ENCODE measurements at places on chromosomes 2 and 18.

DNA sequence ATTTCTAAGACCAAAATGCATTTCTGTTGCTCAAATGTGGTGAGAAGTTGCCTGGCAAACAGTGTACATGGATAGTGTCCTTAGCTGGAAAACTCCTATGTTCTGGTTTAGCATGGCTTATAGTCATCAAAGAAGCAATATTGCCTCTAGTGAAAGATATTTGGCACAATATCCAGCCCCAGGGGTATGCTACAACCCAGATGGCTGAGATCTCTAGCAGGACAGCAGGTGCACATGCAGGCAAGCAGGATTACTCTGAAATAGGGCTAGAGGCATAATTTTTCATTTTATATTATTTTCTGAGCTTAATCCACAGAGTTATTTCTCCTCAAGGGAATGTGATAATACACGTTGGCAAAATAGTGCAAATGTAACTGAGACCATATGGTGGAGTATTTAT lies 34.0 kb downstream of the CCDC195 start:
- DNase-seq: no peak

GRCh38 chr2:54394392-54394791 lies 61.7 kb upstream of the SPTBN1 start:
- DNase-seq: no peak

DNA sequence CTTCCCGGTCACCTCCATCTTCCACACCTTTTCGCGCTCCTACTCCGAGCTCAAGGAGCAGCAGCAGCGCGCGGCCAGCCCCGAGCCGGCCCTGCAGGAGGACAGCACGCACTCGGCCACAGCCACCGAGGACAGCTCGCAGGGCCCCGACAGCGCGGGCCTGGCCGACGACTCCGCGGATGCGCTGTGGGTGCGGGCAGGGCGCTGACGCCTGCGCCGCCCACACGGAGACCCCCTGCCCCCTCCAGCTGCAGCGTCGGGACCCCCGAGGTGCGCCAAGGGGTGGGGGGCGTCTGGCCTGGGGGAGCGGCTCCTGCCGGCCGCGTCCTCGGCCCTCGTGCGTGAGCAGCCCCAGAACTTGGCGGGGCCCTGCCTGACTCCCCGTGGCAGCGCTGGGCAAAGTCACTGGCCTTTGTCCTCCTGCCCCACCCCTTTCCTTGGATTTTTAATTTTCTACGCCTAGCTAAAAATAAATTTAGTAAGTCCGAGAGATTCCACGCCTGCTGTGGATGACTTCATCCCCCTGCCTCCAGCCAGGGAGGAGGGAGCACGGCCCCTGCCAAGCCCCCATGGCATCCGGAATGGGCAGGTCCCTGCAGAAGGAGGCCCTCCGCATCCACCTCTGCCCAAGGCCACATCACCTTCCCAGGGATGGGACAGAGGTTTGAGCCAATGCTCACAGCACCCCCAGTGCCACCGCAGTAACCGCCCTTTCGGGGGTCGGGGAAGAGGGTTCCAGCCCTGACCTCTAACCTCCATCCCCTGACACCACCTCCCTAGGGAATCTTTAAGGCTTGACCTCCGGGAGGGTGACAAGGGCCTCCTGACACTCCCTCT lies 51.6 kb downstream of the SLC66A2 start:
- no peak for DNase-seq

DNA sequence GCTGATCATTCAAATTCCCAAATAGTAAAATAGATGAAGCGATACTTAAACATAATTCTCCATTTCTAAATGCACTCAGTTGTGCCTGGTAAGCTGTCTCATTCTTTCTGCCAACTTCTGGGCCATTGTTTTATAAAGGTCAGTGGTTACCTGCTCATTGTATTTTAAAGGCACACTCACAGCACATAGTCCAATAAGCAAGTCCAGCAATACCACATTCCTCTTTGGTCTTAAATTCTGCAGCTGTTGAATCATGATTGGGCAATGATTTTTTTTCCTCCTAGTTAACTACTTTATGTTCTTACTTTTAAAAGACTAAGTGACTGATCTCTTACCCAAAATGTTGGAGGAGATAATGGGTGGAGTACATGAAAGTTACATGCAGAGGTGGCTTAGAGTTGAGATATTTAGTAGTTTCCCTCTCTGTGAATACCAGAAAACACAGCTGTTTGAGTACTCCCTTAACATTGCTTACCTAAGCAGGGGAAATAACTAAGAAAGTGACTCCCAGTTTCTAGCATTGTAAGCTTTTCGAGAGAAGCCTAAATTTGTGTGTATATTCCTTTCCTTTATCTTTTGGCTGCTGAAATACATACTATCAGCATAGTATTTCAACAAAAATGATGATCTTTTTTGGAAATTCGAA lies 220.7 kb downstream of the CAMKMT start:
- DNase-seq: no peak

DNA sequence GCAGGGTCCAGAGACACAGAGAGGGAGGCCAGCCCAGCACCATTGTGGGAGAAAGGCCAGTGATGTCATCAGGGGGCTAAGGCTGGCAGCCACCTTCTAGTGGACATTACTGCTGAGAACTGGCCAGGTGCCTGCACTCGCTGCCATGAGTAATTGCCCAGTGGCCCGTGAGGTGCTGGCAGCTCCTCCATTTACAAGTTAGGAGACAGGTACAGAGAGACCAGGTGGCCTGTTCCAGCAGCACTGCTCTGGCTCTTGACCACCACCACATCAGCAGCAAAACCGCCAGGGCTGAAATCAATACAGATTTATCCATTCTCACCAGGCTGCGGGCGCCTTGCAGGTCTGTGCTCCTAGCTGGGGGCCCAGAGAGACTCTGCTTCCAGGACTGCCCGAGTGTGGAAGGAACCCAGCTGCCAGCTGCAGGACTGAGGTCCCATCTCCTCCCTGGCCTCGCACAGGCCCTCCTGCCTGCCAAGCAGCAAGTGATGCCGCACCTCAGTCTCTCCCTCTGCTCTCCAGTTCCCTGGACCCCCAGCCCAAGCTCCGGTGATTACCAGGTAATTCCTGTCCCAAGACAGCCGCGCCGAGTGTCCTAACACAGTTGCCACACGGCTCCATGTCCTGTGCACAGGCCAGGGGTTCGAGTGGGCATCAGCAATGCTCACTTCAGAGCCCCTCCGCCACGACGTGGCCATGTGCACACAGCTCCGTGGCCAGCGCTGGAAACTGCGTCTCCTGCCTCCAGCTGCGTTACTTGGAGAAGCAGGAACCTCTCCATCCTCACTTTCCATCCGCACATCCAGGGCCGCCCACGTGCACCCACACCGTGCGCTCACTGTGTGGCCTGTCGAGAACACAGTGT lies 101.0 kb upstream of the CTDP1 start:
- no peak for DNase-seq

DNA sequence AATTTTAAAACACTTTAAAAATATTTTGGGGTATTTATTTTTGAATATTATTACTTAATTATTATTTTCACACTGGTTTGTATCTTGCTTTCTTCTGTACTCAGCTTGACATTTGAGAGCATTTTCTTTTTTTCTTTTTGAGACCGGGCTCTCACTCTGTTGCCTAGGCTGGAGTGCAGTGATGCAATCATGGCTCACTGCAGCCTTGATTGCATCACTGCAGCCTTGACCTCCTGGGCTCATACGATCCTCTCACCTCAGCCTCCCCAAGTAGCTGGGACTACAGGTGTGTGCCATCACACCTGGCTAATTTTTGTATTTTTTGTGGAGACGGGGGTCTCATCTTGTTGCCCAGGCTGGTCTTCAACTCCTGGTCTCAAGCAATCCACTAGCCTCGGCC lies 79.9 kb upstream of the DLX2 start:
- DNase-seq: no peak

DNA sequence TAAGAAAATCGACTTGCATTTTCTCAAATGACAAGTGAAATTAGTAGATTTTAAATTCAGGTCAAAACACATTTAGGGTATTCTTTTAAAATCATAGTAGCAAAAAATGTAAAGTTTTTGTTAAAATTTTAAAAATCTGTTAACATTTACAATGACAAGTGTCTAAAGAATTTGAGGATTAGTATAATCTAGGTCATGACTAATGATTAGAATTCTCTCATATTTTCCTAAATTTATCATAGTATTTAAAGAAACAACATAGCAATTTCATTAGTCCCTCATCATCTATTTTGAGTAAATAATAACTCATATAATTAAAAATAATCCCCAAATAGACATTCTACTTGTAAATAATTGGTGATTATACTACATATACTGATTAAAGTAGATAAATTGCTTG lies 23.6 kb downstream of the THUMPD2 start:
- DNase-seq: no peak

DNA sequence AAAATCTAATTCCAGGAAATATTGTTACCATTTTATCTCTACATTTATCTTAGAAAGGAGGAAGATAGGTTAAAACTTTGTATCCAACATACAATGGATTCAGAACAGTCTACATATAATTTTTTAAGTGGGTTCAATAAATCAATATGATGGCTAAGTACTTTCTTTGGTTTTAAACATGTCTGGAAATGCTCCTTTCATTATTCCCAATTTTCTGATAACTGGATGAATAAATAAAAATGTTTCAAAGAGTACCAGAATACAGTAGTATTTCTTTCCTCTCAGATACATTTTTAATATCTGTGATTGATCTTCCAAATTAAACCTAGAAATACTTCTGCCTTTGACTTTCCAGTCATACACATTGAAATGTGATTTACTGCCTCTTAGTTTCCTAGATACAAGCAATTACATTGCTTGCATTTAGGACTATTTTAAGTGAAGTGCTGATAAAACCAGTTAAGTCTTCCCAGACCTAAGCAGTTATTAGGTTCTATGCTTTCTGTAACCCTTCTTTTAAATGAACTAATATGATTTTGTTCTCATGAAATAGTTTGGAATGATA lies 283.5 kb downstream of the CCDC178 start:
- DNase-seq: no peak

GRCh38 chr18:39871961-39872360 lies 2083.1 kb upstream of the PIK3C3 start:
- DNase-seq: no peak

- DNase-seq: no peak
Observed at GRCh38 chr2:842151-842803, 108.4 kb upstream of the SNTG2 start.

DNA sequence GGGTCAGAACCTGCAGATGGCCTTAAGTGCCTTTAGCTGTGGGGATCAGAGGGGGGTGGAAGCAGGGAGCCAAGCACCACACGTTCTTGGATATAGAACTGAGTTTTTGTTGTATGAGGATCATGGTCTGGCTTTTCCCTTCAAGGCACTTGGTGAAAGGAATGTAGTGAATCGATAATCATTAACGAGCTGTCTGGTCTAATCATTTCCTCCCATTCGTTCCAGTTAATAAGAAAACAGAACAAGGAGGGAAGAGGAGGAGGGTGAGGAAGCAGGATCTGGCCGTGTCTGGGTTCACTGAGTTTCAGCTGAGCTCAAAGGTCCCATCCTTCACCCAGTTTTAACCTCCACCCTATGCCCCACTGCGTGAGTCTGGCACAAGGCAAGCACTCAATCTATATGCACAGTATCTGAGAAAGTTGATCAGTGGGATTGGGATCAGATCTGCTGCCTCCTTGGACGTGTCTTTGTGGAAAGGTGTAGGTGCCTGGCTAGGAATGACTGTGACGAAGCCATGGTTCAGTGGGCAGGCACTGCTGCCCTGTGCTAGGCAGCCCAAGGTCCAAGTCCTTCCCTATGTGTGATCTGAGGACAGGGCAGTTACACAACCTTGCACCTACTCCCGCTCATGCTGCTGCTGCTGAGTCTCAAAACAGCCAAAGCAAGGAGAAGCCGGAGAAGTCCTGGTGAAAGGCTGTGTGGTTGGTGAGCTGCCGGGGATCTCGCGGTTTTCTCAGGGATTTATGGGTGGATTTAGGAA lies 54.8 kb downstream of the GALNT14 start:
- no peak for DNase-seq

GRCh38 chr2:181752301-181752700 lies 72.0 kb upstream of the NEUROD1 start:
- DNase-seq: no peak

DNA sequence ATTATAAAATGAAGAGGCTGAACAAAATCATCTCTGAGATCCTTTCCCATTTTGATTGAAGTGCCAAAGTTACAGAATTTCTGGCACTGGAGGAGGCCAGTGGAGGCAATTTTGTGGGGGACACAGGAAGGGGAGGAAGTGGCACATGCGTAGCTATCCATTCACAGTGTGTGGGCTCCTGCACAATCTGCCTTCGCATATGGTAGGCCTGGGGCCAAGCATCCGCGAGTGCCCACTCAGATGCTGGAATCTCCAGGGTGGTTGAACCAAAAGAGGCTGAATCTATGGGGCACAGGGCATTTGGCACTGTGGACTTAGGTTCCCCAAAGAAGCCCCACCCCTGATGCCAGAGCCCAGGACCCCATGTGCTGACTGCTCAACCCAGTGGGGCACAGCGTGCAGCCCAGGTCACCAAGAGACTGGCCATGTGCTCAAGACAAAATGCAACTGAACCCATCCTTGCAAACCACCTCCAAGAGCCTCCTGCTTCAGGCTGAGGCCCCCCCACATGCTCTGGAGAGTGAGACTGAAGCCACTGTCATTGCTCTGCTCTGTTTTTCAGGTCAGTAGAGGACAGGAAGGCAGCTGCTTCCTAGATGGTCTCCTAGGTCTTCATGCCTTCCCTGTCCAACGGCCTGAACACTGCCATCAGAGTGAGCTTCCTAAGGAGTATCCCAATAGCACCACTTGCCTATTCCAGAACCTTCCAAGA lies 28.5 kb downstream of the ST8SIA5 start:
- DNase-seq: no peak

DNA sequence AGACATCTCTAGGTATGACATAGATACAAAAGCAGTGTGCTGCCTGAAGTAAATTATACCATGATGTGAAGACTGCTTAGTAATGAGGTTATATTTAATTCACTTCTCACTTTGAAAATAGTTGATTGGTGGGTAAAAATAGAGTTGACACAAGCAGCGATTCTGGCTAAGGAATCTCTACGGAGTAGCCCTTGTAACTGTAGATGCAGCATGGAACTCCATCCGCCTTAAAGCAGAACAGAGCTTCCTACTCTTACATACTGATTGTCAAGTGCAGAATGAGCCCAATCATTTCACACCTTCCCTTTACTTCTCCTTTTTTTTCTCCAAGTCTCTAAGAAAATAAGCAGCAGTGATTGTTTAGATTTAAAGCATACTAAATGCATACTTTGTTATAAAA lies 1594.6 kb upstream of the SLC39A10 start:
- no peak for DNase-seq

DNA sequence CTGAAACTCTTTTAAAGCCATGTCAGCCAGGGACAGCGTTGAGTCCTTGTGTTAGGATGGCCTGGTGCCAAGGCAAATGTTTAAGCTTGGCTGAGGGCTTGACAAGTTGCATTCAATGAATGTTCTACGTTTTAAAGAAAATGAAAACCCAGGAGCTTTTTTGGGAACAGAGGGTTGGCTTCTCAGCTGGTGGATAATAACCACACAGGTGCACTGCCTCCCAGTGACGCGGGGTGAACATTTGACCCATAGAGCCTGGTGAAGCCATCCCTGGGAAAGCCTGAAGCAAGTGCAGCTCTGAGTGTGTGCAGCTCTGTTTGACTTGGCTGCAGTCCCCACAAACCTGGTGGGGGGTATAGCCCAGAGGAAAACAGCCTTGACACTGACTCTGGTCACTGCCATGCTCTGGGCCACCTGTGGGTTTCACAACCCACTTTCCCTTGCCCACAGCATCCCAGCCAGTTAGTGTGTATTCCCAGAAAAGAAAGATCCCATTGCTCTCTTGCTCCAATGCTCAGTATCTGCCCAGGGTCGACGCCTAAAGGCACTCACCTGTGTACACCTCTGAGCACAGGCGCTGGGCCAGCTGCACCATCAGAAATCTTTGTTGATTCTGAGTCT lies 874.9 kb downstream of the RNF144A start:
- DNase-seq: no peak
